ENCODE measurements at places on chromosomes 1 and 21.

GRCh38 chr1:24928689-24929397 lies 1.2 kb downstream of the RUNX3 start:
- DNase-seq: no peak
- H3K27ac ChIP-seq: no peak overlapping the region
- peaks cover 48% of the 10 kb centered on the region for H3K4me1 ChIP-seq
- peaks cover 99% of the 10 kb centered on the region for H3K27me3 ChIP-seq
- peak overlapping the region; percentile 52 for H3K4me3 ChIP-seq

DNA sequence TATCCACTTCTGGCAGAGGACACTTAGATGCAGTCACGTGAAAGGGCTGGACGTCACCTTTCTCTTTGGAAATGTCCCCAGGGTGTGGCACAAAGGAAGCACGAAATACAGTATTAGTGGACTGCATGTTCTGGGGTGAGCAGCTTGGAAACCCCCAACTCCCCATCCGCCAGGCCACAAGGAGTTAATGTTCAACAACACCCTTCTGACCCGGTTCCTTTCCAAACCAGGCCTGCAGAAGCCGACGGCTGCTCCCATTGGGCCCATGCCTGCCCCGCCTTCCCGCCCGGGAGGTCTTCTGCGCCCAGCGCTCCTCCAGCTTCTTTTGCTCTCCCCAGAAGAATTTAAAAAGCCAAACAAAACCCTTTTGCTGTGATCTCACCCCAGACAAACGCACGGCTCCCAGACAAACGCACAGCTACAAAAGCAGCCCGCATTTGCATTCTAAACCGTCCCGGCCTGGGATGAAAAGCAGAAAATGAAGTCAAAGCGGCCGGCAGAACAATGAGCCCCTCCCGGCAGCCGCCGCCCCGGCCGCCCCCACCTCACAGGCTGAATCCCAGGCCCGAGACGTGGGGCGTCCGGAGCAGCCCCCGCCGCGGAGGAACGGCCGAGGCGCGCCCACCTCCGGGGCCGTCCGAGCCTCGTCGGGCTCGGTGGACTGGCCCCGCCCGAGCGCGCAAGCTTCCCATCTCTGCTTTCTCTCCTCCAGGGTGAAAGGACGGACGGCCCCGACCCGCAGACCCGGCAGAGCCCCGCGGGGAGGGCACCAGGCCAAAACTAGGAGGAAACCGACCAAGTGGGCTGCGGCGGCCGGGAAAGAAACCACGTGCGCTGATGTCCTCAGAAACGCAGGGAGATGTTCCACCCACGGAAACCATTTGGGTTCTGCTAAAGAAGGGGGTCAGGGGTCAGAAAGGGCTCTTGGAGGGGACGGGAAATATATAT lies 101.9 kb downstream of the PLPP3 start:
- DNase-seq: peak; percentile 80
- H3K27ac ChIP-seq: peak overlapping the region; percentile 95
- H3K4me3 ChIP-seq: peak overlapping the region; percentile 78
- H3K36me3 ChIP-seq: no peaks in the 10 kb centered on the region
- H3K27me3 ChIP-seq: no peaks in the 10 kb centered on the region

DNA sequence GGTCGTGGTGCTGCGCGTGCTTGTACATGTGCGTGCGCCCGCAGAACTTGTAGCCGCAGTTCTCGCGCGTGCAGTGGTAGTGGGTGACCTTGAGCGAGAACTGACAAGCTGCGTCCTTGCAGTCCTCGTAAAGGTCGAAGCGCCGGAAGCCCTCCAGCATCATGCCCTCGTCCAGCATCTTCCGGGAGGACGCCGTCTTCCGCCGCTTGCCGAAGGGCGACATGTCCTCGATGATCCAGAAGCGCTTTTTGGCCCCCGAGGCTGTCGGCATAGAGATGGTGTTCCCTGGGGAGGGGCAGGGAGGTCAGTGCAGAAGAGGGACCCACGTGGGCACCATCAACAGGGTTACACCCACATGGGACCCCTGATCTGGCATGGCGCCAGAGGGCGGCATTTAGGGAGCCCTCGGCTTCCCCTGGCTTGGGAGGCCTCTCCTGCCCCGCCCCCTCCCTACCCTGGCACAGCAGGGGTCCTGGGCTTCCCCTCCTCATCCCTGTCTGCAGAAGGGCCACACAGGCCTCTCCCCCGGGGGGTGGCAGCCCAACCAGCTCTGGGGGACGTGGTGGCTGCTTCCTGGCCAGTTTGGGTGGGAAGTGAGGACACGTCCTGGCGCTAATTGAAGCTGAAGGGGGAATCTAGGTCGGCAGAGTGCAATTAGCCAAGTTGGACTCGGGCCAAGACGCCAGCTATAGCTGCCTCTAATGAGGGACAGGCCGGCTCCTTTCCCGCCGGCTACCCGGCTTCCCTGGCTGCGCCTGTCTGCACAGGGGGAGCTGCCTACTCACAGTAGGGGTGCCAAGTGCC lies 156.5 kb downstream of the CASZ1 start:
- DNase-seq: no peak
- H3K4me1 ChIP-seq: peaks cover 46% of the 10 kb centered on the region
- no peaks in the 10 kb centered on the region for H3K27me3 ChIP-seq

- no peak overlapping the region for H3K4me3 ChIP-seq
- H3K36me3 ChIP-seq: no peaks in the 10 kb centered on the region
- no peak for DNase-seq
- no peak overlapping the region for H3K27ac ChIP-seq
- no peaks in the 10 kb centered on the region for H3K27me3 ChIP-seq
Measured at GRCh38 chr1:228940926-228941325, 205.6 kb downstream of the RHOU start.

- no peak for DNase-seq
- H3K4me3 ChIP-seq: no peak overlapping the region
- no peak overlapping the region for H3K27ac ChIP-seq
- no peaks in the 10 kb centered on the region for H3K36me3 ChIP-seq
- H3K4me1 ChIP-seq: no peaks in the 10 kb centered on the region
Measured at GRCh38 chr1:214584805-214585766, 17.9 kb upstream of the CENPF start.

DNA sequence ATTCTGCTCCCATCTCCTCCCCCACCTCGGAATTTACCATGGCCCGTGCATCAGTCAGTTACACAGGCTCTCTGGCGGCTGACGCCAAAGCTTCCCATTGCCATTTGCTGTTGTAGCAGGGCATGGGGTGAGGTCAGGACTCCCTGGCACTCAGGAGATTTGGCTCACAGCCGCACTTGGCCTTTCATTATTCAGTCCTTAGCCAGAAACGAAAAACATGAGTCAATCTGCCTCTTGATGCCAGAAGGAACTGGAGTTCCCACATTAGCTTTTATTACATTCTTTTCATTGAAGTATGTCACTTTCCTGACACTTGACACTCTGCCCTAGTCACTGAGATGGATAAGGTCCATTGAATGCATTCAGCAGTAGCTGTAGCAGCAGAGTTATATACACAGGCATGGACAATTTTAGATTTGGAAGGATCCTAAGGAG lies 260.6 kb downstream of the CACNA1E start:
- no peak overlapping the region for H3K27ac ChIP-seq
- H3K36me3 ChIP-seq: no peaks in the 10 kb centered on the region
- no peak for DNase-seq
- H3K4me3 ChIP-seq: no peak overlapping the region

GRCh38 chr1:247182994-247183393 lies 11.2 kb upstream of the ZNF124 start:
- no peaks in the 10 kb centered on the region for H3K4me1 ChIP-seq
- no peaks in the 10 kb centered on the region for H3K27me3 ChIP-seq
- no peak overlapping the region for H3K27ac ChIP-seq
- DNase-seq: no peak
- H3K4me3 ChIP-seq: no peak overlapping the region

GRCh38 chr1:224759681-224760091 lies 143.6 kb downstream of the CNIH3 start:
- no peaks in the 10 kb centered on the region for H3K4me1 ChIP-seq
- no peaks in the 10 kb centered on the region for H3K36me3 ChIP-seq
- no peak overlapping the region for H3K27ac ChIP-seq
- no peak for DNase-seq
- H3K4me3 ChIP-seq: no peak overlapping the region

DNA sequence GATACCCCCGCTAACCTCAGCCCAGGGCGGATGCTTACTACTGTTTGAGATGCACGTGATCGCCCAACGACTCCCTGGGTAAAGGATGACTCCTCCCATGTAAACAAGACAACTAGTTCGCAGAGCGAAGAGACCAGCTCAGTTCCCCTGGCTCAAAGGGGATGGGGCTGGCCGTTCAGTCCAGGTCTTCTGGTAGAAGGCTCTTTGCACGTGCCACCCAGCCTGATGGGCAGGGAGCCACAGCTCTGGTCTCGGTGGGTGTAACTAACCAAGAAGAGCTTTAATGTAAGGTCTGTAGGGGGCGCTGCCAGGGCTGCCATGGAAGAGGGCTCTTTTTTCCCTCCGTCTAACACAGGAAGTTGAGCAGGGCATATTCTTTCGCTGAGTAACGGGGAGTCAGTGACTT lies 49.4 kb upstream of the PARP1 start:
- no peaks in the 10 kb centered on the region for H3K4me1 ChIP-seq
- H3K27ac ChIP-seq: no peak overlapping the region
- no peak overlapping the region for H3K4me3 ChIP-seq
- no peaks in the 10 kb centered on the region for H3K36me3 ChIP-seq

DNA sequence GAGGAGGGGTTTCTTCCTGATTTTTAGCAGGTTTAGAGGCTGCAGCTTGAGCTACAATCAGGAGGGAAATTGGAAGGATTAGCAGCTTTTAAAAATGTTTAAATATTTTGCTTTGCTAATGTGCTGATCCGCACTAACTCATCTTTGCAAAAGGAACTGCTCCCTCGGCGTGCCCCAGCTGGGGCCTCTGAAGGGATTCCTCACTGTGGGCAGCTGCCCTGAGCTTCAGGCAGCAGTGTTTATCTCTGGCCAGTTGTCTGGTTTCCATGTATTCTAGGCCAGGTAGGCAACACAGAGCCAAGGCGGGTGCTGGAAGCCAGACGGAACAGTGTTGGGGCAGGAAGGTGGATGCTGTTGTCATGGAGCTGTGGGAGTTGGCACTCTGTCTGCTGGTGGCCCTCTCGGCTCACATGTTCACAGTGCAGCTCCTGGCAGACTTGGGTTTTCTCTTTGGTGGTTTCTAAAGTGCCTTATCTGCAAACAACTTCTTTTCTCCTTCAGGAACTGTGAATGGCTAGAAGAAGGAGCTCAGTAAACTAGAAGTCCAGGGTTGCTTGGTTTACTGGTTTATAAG lies 18.9 kb downstream of the NECAP2 start:
- H3K4me1 ChIP-seq: peaks cover 48% of the 10 kb centered on the region
- DNase-seq: peak; percentile 24
- no peak overlapping the region for H3K4me3 ChIP-seq

All from left ventricle myocardium inferior (tissue), 1 donor.